ENCODE measurements at places on chromosomes 2 and 18. TPM values are rescaled to one million over a fixed set of nuclear protein-coding genes. Genes with fewer than 3 reads are reported as not detected.

Gene TTC32
- 6.3 TPM for total RNA-seq

Gene MYO5B
- 32.1 TPM for total RNA-seq

Gene RAPH1
- total RNA-seq = 22.3 TPM

Gene KCNS3
- total RNA-seq = 5.2 TPM

Gene CRYGD
- not detected for total RNA-seq

Gene ASB18
- total RNA-seq = not detected

Gene ERICH2
- total RNA-seq = 2.4 TPM

Gene ADRA2B
- total RNA-seq = 0.47 TPM

Gene RNF152
- total RNA-seq = 0.47 TPM

Gene LRATD1
- 0.07 TPM for total RNA-seq

Gene TMEM247
- not detected for total RNA-seq

DNA sequence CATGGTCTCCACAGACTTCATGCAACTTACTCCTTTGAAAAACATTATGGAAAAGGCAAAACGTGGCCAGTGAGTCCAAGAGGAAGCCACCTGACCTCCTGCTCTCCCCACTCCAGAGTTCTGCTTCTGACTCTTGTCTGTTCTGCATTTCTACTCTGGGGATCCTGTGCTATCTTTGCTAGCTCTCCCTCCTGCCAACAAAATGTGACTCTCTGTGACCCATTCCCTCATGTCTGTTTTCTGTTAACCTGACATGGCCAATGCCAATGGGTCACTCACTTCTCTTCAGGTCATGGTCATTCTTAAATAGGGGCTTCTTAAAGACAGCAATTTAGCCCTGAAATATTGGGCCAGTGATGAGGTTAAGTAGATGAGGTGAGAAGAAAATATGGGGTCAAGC lies 210.3 kb downstream of the CDH20 start:
- no peak for DNase-seq

- peak; percentile 7 for DNase-seq
Measured at GRCh38 chr2:169693360-169693759, 845 bp downstream of the CFAP210 start.

- no peak for DNase-seq
Measured at GRCh38 chr2:111185361-111186022, 64.8 kb downstream of the BCL2L11 start.

GRCh38 chr2:141994066-141994465 lies 136.8 kb downstream of the LRP1B start:
- DNase-seq = no peak

DNA sequence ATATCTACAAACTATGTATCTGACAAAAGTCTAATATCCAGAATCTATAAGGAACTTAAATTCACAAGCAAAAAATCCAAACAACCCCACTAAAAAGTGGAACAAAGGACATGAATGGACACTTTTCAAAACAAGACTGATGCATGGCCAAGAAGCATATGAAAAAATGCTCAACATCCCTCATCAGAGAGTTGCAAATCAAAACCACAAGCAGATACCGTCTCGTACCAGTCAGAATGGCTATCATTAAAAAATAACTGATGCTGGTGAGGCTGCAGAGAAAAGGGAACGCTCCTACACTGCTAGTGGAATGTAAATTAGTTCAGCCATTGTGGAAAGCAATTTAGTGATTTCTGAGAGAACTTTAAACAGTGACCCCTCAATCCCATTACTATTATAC lies 56.5 kb downstream of the CCBE1 start:
- DNase-seq = no peak

DNA sequence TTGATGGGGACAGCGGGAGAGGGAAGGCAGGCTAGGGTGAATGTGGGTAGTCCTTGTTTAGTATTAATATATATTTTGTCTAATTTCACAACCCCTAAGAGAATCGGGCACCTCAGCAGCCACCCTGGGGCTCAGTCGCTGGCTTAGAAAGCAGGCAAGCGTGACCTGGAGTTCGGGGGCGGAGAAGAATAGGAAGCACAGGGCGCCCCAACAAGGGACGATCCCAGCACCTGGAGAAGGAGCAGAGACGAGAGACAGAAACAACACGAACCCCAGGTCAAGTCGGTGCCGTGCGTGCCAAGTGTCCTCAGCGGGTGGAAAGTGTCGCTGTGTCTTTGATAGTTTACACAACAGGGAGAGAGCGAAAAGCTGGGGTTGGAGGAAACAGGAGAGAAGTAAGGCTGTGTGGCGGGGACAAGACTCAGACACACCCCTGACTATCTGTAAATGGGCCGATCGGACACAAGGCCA lies 95.4 kb downstream of the NFATC1 start:
- DNase-seq = no peak

DNA sequence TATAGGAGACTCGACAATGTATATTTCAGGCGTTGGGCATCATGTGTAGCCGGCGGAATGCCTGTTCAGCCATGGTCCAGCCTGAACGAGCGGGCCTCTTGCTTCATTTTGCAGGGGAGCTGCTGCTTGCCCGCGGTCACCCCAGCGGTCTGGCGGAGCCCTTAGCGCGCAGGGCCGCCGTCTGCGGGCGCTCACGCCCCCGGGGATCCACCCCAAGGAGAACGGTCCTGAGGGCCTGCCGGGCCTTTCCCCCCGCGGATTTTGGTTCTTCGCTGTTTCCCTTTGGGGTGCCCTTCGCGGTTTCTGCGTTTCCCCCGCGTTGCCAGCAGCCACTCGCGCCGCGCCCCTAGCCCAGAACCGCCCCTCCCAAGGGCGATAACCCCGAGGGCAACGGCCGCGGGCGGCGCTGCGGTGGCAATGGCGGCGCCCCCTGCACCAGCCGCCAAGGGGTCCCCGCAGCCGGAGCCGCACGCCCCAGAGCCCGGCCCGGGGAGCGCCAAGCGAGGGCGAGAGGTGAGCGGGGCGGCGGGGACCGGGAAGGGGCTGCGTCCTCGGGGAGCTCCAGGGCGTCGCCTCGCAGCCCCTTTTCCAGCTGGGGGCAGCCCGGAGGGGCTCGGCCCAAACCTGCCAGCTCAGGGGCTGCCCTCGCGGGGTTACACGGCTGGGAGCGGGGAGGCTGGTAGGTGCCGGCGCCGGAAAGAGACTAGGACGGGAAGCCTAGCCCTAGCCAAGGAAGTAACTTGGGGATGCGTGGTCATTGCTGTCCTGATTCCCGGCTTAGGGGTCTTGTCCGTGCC lies at the start of gene MFSD2B:
MFSD2B (plus strand) TSS at position 406 of the 797 bp plus-strand sequence; CDS start at position 418, 12 bp downstream.
- no peak for DNase-seq

GRCh38 chr18:79227621-79228020 lies 158.4 kb downstream of the ATP9B start:
- no peak for DNase-seq

DNA sequence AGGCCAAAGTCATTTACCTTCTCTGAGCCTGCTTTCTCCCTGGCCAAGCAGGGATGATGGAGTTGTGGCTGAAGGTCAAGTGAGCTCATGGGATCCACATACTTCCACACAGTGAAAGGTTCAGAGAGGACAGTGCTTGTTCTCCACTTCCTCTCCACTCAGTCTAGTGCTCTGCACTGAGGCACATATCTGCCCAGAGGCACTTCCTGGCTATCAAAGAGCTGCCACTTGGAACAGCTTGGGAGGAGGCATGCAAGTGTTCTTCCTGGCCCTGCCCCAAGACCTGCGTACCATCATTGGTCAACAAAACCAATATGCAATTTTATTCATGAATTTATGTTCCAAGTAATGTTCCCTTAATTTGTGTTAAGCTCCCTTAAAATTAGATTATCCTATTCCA lies 71.9 kb downstream of the RNF152 start:
- no peak for DNase-seq

DNA sequence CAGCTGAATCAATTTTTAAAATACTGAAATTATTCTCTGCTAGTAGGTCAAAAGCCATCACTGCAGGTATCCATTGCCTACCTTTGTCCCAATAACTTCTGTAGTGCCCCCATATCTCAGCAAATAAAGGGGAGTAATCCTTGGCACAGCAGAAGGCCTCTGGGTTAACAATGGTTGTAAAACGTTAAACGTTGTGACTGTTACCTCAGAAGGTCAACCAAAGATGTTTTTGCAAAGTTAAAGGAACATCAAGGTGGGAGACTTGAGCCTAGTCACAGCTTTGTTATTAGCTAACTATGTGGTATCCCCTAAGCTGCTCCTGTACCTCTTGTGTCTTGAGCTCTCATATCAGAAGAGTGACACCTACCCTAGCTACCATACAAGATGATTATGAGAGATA lies 60.5 kb downstream of the COX7A2L start:
- no peak for DNase-seq

DNA sequence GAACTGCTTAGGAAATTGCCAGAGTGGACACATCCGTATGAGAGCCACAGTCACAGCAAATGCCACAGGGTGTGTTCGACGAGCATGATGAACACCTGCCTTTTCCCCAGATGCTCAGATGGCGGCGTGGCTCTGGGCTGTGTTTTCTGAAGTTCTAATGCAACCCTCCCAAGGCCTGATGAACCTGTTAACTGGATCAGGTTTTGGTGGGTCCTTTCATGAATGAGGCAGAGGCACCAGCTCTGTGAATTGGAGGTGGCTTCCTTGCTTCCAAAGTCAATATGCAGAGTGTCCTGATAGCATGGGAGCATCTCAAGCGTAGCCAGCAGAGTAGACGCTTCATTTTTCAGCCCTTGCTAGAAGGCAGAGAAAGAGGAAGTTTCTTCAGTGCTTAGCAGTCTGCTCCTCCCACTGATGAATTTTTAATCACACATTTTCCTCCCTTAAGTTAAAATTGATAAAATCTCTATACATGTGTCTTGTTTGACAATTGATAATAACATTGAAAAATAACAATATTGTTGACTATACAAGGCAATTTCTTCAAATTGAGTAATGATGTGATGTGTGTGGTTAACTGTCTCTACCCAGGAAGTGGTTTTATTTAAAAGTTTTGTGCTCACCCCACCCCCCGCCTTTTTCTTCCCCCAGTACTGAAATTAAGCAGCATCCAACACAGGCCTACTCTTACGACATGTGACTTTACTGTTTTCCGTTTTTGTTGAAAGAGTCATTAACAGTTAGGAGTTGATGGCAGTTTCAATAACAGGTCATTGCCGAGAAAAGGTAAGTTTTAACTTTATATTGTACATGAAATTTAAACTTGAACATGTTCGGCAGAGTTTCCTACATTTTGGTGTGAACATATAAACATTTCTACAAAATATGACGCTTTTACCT lies at the start of gene ARHGAP15:
ARHGAP15 (plus strand) TSS at position 739 of the 900 bp plus-strand sequence.
- DNase-seq = no peak

DNA sequence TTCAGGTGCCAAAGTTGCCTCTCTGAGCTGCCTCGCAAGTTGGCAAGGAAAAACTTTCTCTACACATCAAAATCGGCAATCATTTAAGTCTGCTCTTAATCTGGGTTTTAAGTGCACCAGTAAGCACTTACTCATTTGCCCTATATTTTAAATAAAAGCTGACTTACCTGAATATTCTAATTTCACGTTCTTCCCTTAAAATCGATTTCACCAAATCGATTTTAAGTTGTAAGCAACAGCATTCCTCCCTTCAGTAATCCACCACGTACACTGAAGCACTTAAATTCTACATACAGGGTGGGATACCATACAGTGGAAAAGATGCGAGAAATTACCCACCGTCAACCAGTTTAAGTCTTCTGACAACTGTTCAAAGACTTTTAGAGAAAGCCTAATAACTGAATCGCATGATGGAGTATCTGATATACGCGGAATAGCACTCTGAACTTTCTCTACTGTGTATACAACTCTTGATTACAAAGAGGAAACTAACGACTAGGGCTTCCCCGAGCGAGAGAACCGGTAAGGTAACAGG lies 1.6 kb downstream of the PPP3R1 start:
- no peak for DNase-seq

GRCh38 chr18:49015886-49016647 lies 65.3 kb upstream of the SMAD7 start:
- DNase-seq = no peak

- DNase-seq = no peak
Measured at GRCh38 chr2:54189539-54189938, 66.5 kb downstream of the TSPYL6 start.
